Stimulated activated CD8-positive, alpha-beta memory T cell treated with anti-CD3 and anti-CD28 coated beads, Interleukin-7, amount 100 ng/mL, for 24 hours (primary cell): ENCODE measurements at places on chromosomes 2 and 18.

GRCh38 chr2:136298631-136299030, 180.7 kb upstream of the CXCR4 start:
- no peak for DNase-seq

GRCh38 chr2:64203858-64204632, 59.8 kb upstream of the PELI1 start:
- DNase-seq: no peak

DNA sequence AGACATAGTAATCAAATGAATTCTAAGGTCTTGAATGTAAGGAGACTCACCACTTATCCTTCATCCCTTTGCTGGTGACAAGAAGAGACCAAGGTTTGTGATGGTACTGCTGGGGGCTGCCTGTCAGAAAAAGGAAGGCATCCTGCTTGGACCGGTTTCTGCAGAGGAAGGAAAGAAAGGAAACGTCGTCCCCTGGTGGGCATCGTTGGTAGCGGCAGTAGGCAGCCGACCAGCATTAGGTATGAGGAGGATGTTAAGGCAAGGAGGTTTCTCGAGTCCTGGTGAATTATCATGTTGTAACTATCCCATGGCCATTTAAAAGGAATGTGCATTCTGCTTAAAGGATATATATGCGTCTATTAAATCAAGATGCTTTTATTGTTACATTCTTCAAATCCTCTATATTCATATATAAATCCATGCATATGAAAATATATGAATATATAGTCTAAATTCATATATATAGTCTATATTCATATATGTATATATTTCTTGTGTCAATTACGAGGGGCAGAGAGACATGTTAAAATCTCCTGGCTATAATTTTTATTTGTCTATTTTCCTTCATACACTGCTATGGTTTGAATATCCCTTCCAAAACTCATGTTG, 94.4 kb upstream of the TGFA start:
- DNase-seq: peak; percentile 53

DNA sequence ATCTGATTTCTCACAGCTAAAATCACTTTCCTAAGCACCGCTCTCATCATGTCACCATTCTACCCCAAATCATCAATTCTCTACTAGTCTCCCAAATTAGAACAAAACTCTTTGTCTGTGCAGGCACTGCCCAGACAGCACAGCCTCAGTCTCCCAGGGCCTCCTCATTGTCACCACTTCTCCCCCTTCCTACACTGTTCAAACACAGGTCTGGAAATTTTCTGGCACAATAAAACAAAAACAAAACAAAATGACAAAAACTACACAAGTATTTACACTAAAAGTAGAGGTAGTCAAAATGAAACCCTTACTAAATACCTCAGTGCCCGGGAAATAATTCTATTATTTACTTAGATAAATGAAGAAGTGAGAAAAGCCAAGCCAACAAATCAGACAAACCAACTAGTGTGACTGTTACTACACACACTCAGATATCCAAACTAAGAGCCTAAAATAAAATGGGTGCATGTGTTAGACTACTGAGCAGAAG, 156.2 kb upstream of the DNMT3A start:
- DNase-seq: no peak

- no peak for DNase-seq
Measured at GRCh38 chr2:149042881-149043280, 4.4 kb downstream of the LYPD6B start.

- DNase-seq: no peak
Measured at GRCh38 chr2:9205486-9205885, 1.1 kb upstream of the ASAP2 start.

- DNase-seq: no peak
Measured at GRCh38 chr2:126935774-126936173, 37.1 kb downstream of the TEX51 start.

- DNase-seq: no peak
Measured at GRCh38 chr2:176118601-176119339, 2.2 kb downstream of the HOXD10 start.

GRCh38 chr2:69559442-69560146, 83.9 kb downstream of the AAK1 start:
- DNase-seq: no peak

GRCh38 chr2:233059797-233060500, at the start of gene INPP5D:
Gene INPP5D, plus strand, starts transcription at chr2:233060342. Its CDS starts 137 bp downstream, at chr2:233060479.
- DNase-seq: no peak

GRCh38 chr2:96523659-96524481, 12.7 kb upstream of the ARID5A start:
- DNase-seq: no peak
